Activated naive CD4-positive, alpha-beta T cell treated with anti-CD3 and anti-CD28 coated beads, Interleukin-2, amount 50 U/mL, for 72 hours (primary cell): ENCODE measurements at places on chromosomes 16 and 17.

- DNase-seq: no peak
Measured at GRCh38 chr17:59844884-59845594, 47.7 kb downstream of the TUBD1 start.

DNA sequence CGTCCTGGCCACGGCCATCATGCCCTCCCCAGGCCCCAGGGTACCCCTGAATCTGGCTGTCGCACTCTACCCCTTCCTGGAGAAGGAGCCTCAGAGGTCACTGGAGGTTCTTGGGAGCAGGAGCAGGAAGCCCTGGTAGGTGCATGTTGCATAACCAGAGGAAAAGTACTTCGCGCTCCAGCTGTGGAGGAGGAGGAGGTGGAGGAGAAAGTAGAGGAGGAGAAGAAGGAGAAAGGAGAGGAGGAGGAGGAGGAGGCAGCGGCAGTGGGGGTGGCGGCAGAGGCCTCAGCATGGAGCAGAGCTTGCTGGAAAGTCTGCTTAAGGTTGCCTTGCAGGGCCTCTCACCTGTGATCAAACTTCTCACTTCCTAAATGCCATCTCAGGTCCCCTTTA lies 61.8 kb downstream of the BAIAP2 start:
- no peak for DNase-seq

GRCh38 chr17:7859028-7859427 lies 1.2 kb downstream of the CYB5D1 start:
- no peak for DNase-seq

DNA sequence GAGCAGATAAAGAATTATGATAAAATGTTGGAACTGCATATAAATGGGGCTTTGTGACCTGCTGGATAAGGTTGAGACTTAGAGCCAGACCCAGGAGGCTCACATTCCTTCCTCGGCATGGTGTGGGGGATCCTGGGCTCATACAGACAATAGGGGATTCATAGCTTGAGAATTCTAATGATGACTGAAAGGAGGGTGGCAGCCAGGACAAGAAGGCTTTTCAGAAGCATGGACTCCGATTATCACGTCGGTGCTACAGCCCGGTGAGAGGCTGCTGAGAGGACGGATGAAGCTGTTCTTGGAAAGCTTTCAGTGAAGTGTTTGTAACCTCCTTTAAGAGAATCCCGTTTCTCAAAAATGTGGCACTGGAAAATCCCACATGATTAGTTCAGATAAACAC lies 167.2 kb downstream of the ANKFN1 start:
- no peak for DNase-seq
